ENCODE measurements at places on chromosomes 3 and 15.

- DNase-seq, result peak; percentile 66
Observed at GRCh38 chr3:171055336-171056178, 29.0 kb upstream of the SLC2A2 start.

- DNase-seq, result peak; percentile 41
Observed at GRCh38 chr3:27545061-27545460, 60.9 kb upstream of the SLC4A7 start.

DNA sequence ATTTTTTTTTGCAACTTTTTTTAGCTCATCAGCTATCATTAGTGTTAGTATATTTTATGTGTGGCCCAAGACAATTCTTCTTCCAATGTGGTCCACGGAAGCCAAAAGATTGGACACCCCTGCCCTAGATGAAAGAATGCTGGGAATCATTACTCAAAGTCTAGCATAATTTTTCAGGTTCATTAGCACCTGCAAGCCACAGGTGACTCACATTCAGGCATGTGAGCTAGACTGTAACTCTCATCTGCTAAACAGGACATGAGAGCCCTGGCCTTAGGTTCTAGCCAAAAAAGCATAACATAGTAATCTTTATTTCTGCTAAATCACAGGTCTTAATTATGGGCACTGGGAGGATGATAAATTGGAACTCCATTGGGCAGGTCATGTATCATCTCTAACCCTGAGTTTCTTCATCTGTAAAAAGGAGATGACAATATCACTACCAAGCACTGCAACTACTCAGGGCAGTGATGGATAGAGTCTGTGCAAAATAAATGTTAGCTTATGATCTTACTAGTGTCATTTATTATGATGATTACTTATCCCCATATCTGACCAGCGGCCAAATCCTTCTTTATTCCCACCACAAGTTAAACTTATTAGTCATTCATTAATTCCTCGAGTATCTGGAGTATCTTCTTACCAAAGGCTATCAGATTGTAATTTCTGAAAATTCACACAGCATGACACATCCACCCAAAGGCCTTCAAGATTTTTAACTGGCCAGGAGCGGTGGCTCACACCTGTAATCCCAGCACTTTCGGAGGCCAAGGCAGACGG is 125.0 kb downstream of the PLD1 start:
- peak; percentile 1 for DNase-seq

GRCh38 chr15:80934761-80935221 is 54.8 kb downstream of the MESD start:
- DNase-seq, result peak; percentile 20

- DNase-seq, result no peak
Observed at GRCh38 chr3:72652395-72652794, 195.8 kb downstream of the SHQ1 start.

DNA sequence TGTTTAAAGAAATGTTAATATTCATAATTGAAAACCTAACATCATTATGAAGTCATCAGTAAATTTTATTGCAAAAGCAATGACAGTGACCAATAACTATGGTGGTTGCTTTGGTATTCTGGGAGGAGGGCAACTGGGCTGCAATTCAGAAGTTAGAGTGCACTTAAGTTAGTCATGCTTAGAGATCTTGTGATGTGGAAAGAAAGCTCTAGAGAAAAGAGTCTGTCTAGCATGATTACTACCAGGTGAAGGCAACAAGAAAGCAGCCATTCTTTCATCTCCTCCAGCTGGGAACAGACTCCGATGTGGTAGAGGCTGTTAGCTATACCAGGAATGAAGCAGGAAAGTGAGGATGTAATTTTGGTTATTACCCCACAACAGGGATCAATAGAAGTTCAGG is 625.6 kb downstream of the SI start:
- DNase-seq, result peak; percentile 56

- DNase-seq, result no peak
Observed at GRCh38 chr15:95596496-95596895, 734.0 kb upstream of the NR2F2 start.

- DNase-seq, result no peak
Observed at GRCh38 chr3:149723781-149724180, 28.5 kb downstream of the COMMD2 start.

DNA sequence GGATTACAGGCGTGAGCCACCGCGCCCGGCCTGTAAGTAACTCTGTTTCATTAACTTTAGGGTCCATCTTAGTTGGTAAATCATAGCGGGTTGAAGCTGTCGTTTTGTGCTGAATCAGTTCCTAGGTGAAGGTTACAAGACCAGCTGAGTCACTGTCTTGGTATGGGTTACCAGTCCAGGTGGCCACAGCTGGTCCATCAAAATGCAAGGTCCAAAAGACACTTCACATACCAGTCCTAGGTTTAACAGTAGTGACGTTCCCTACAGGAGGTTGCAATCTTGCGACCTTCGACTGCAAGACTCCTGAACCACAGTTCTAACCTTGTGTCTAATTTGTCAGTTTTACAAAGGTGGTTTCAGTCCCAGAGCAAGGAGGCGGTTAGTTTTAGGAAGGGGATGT is 160.1 kb upstream of the ATP10A start:
- DNase-seq, result no peak

DNA sequence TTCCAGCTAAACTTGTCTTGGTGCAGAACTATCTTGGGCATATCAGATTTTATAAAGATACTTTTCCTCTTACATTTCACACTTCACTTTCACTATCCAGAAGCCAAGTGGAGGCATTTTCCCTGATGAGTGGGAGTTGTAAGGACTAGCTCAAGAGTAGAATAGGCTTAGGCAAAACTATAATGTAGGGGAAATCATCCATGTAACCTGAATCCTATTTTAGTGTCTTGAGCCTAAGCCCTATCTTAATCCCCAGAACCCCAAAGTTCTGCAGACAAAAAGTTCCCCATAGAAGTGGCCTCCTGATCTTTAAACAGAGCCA is 42.2 kb upstream of the CD47 start:
- DNase-seq, result peak; percentile 3

- no peak for DNase-seq
Observed at GRCh38 chr3:59320080-59320479, 270.3 kb upstream of the CFAP20DC start.
